ENCODE measurements at places on chromosomes 12 and 14. TPM values are rescaled to one million over a fixed set of nuclear protein-coding genes. Genes with fewer than 3 reads are reported as not detected.

Gene FBXO33
- 9.4 TPM for total RNA-seq

Gene ADAM20
- total RNA-seq: 0.14 TPM

Gene CYP27B1
- total RNA-seq: 2.1 TPM

Gene SRRM4
- total RNA-seq: not detected

Gene KCNC2
- total RNA-seq: not detected

Gene CCDC196
- total RNA-seq: not detected
